ENCODE measurements at places on chromosomes 12 and 14.

GRCh38 chr14:33201116-33201515 is 262.4 kb downstream of the NPAS3 start:
- DNase-seq: no peak

GRCh38 chr12:51357374-51358047 is 11.0 kb upstream of the CELA1 start:
- no peak for DNase-seq

DNA sequence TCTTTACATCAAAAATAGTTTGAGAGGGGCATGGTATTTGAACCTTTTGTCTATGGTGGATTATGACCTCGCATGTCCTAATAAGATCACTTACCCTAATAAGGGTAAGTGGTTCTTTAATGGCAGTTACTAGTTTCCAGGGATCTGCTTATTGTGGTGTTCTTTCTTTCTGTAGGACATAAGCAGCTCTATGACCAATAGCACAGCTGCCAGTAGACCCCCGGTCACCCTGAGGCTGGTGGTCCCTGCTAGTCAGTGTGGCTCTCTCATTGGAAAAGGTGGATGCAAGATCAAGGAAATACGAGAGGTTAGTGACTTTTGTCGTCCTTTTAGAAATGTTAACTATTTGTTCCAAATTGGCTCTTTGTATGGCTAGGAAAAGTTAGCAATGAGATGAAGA is 7.2 kb downstream of the PCBP2 start:
- no peak for DNase-seq

DNA sequence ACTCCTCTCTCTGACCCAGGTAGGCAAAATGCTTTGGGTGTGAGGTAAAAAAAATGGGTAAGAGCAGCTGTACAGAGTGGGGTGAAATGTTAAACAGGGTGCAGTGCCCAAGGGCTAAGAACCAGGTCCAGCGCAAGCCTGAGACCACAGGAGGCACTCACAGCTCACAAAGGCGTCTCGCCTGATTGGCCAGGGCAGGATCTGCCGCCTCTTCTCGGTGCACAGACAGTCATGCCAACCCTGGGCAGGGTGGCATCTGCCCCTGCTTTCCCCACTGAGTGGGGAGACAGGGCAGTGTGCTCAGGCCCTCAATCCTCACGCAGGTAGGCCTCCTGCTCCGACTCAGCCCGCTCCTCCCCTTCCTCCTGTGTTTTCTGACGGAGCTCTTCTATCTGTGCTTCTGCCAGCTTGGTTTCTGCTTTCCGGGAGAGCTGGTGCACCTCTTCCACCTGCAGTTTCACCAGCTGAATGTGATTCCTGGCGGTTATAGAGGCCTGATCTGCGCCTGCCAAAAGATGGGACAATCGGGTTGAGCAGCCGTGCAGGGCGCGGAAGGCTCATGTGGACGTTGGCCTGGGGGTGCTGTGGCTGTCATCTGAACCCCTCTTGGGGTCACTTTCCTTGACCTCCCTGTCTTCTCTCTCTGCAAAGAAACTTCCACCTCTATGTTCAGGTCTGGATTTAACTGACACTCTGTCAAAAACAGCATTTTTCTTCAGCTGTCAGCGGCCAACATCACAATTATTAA is 4.7 kb downstream of the B3GNT4 start:
- DNase-seq: no peak

GRCh38 chr12:114555451-114555850 is 128.5 kb downstream of the TBX3 start:
- no peak for DNase-seq

DNA sequence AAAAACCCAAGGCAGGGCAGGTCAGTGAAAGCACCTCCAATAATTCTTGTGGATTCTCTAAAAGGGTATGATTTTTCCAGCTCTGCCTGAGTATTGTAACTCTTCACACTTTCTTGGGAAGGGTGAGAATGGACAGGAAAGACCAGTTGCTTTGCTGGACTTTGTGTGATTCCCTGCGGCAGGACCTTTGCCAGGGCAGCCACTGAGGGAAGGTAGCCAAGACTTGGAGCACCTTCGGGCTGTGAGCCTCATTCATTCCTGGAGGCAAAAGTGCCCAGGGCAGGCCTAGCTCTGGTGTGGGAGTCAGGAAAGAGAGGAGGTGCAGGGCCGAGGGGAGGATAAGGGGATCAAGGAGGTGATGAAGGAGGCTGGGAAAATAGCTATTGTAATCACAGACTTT is 80.2 kb downstream of the VCPKMT start:
- no peak for DNase-seq

DNA sequence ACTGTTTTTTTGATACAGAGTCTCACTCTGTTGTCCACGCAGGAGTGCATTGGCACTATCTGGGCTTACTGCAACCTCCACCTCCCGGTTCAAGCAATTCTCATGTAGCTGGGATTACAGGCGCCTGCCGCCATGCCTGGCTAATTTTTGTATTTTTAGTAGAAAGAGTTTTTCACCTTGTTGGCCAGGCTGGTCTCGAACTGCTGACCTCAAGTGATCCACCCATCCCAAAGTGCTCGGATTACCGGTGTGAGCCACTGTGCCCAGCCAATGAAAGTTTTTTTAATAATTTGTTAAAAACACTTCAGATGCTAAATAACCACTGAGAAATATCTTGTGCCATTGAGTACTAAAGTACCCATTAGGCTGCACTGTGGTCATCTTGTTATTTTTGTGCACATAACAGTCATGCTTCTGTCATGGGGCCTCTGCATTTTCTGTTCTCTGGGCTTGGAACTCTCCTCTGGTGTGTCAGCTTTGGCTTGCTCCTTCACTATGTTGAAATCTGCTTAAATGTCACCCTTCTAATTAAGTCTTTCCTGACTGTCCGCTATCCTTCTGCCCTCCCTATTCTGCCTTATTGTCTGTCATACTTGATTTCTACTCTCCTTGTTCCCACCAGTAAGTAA is 105.1 kb downstream of the KTN1 start:
- no peak for DNase-seq

GRCh38 chr14:21092273-21093011 is 6.0 kb downstream of the ZNF219 start:
- DNase-seq: peak; percentile 61

- no peak for DNase-seq
Observed at GRCh38 chr12:111410431-111411184, 4.9 kb downstream of the SH2B3 start.

GRCh38 chr12:117105902-117106301 is 6.7 kb upstream of the TESC start:
- no peak for DNase-seq

DNA sequence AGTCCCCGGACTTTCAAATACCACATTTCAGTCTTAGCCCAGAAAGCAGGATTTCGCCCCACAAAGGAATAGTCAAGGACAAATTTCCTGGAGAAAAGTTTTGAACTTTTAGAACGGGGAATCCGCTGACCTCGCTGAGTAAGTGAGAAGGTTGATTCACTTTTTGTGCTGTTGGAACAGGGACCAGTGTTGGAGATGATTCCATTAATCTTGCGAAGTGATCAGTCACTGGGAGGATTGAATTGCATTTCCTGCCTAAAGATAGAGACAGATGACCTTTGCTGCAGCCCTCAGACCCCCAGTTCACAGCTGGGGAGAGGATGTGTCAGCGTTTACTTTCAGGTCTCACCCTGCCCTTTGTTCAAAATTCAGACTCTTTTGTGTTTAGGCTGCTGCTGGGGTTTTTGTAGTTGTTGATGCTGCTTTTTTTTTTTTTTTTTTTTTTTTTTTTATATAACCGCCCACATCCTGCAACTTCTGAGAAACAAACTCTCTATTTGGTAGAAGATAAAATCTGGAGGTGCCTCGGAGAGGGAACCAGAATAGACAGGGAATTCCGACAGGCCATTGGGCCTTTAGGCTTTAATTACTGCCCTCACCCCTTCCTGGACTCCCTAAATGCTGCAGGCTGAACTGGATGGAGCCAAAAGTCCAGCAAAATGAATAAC is 9.8 kb upstream of the KDM2B start:
- no peak for DNase-seq

GRCh38 chr12:124766727-124767065 is 97.0 kb downstream of the SCARB1 start:
- no peak for DNase-seq

DNA sequence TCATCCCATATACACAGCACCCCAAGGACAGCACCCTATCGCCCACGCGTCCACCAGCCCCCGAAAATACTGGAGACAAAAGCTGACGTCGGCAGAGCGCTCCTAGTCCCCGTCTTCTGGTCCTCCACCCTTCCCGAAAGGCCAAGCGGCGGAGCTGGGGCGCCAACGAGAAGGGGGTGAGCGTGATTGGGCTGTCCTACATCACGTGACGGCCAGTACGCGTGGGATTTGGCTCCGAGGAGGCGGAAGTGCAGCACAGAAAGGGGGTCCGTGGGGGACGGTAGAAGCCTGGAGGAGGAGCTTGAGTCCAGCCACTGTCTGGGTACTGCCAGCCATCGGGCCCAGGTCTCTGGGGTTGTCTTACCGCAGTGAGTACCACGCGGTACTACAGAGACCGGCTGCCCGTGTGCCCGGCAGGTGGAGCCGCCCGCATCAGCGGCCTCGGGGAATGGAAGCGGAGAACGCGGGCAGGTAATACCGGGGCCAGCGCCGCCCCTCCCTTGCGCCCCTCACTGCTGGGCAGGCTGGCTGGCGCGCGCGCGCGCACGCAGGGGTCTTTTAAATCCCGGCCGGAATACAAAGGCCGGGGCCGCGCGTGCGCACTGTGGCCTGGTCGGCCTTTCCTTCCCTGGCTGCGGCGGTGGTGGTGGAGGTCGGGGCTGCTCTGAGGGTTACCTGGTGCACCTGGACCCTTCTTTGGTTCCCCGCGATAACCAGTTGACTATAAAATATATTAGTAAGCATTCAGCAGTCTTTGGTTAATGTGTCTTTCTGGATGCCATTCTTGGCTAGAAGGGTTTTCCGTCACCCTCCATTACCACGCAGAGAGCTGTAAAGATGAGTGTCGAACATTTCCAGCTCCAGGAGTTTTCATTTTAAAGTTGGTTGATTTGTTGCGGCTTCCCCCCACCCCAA is at the start of gene TDG:
TDG (plus strand) TSS at position 283 of the 915 bp plus-strand sequence; CDS start at position 449, 166 bp downstream.
- DNase-seq: peak; percentile 98

GRCh38 chr12:118061873-118062843 is 1.2 kb upstream of the WSB2 start:
- peak; percentile 36 for DNase-seq

DNA sequence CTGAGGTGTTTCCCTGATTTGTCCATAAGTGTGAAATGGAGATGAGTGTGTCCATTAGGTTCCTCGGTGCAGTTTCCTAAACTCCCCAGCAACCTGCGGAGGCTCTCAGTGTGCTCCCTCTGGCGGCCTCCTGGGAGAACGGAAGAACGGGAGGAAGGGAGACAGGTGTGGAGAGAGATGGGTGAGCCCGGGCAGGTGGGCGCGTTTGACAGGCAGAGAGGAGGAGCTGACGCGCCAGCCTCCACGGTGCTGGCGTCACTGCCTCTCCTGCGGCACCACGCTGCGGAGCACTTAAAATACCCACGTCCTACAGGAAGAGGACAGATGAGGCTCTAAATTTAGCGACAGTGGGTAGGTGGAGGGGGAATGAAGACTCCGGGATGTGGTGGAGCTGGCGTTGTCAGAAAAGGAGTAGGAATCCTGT is 26.8 kb upstream of the PEX5 start:
- DNase-seq: no peak

- DNase-seq: no peak
Observed at GRCh38 chr12:19647806-19648556, 208.7 kb downstream of the AEBP2 start.

DNA sequence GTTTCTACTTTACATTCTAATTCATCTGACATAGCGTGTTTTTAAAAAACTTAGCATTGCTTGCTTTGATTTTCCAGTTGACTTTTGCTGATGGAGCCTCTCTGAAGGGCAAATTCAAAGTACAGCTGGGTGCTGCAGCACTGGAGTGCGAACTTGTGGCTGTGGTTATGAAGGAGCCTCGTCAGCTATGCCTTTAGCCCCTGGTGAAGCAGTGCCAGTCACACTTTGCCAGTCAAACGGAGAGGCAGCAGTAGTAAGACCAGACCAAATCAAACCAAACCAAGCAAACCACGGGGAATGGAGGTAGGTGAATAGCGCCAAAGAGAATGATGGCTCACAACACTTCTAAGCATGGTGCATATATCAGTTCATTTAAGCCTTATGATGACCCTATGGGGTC is 15.1 kb upstream of the SLC38A2 start:
- no peak for DNase-seq

- DNase-seq: no peak
Observed at GRCh38 chr12:3745152-3745551, 7.8 kb downstream of the CRACR2A start.

Measured in anterior cingulate cortex (tissue), 58 donors.